ENCODE measurements at places on chromosomes 4 and X.

- no peak for DNase-seq
Measured at GRCh38 chrX:155682834-155683233, 70.1 kb upstream of the TMLHE start.

DNA sequence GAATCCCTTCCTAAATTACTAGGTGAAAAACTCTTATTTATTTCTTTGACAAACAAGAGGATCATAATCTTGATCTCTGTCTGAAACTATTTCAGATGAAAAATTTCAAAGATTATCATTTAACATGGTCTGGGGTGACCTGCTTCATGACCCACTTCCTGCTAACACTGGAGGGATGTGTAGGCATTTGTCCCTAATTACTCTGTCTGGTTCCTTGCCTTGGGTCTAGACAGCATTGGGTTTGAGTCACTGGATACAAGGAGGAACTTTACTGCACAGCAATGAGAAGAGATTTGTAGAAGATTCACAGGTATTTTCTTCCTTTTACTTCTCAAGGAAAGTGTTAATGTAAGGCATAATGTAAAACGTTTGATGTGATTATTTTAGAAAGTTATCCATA is 67.9 kb downstream of the LEF1 start:
- no peak for DNase-seq

GRCh38 chr4:3176367-3177229 is 72.4 kb upstream of the MSANTD1 start:
- DNase-seq, result no peak

- DNase-seq, result no peak
Measured at GRCh38 chrX:38066934-38067333, 60.6 kb downstream of the SYTL5 start.

DNA sequence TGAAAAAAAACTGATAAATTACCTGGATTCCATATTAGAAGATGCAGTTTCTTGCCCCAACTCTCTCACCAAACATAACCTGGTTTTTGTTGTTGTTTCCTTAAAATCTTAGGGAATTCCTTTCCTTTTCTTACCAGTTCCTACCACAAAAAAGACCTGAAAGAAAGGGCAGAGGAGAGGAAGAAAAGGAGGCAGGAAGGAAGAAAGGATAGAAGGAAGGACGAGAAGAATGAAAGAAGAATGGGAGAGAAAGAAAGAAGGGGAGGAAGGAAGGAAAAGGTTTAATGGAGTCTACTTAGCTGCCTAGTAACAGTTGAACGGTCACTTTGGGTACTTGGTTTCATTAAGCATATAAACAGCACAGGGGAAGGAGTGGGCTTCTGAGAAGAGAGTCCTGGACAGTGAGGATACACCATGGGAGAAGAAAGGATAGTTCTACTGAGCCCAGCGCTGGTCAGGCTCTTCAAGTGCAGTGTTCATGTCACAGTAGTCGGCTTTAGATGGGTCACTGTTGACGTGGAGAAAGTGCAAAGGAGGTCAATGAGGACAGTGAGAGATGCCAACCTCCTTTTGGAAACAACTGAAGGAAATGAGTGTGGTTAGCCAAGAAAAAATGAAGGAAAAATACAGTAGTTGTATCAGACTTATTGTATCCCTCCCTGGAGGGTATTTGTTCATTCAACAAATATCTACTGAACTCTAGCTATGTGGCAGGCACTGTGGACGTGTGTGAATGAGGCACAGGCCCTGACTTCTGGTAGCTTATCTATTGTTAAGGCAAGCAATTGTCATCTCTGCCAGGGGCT is 1.1 kb upstream of the CHIC2 start:
- DNase-seq, result no peak

DNA sequence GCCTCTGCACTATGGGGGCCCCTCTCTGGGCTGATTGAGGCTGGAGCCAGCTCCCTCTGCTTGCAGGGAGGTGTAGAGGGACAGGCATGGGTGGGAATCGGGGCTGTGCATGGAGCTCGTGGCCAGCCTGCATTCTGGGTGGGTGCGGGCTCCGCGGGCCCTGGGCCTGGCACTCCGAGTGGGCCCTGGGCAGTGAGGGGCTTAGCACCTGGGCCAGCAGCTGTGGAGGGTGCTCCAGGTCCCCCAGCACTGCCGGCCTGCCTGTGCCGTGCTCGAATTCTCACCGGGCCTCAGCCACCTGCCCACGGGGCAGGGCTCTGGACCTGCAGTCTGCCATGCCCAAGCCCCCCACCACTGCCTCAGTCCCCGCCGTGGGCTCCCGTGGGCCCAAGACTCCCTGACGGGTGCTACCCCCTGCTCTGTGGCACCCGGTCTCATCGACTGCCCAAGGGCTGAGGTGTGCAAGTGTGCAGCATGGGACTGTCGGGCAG is 681.2 kb downstream of the PDHA2 start:
- DNase-seq, result no peak

GRCh38 chrX:7202206-7202605 is 54.3 kb upstream of the PUDP start:
- DNase-seq, result no peak

DNA sequence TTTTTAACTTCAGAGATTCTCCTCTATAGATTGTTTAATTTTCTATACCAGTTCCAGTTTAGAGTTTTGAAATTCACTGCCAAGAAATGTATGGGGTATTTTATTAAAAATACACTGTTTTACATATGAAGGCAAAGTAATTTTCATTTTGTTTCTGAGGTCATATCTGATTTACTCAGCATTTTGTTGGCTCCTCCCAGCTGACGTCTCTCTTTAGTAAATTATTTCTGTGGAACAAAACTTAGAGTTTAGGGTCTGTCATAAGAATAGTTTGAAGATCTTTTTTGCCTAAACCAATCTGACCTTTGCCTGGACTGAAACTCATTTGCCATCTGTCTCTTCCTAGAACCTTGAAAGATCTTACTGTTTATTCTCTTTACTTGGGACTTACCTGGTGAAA is 16.9 kb downstream of the FNIP2 start:
- no peak for DNase-seq

DNA sequence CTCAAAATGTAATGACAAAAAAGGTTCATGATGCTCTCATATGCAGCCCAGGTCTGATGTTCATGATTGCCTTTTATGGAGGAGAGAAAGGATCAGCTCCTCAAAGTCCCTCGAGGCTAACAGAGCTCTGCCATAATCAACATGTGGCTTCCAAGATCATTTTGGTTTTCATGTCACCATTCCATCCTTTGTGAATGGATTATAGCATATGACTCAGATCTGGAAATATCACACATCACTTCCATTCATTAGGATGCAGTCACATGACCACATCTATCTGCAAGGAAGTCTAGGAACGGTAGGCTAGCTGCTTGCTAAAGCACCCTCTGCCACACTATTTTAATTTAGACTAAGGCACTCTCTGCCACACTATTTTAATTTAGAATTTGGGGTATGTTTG is 77.6 kb downstream of the COX18 start:
- no peak for DNase-seq

DNA sequence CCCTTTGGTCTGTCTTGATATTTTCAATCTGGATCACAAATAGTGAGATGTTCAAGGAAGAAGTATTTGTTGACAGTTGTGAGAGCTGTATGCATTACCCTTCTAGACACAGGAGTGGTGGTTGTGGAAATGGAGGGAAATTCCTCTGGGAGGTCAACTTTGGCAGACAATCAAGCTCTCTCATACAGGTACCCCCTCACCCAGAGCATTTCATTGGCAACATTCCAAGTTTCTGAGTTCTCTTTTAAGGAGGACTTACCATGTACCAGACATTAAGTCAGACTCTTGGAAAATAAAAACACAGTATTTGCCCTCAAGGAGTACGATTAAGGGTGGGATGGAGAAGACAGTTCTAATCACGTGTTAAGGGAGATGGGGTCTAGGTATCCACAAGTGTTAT is 45.3 kb downstream of the KLHL15 start:
- DNase-seq, result no peak

DNA sequence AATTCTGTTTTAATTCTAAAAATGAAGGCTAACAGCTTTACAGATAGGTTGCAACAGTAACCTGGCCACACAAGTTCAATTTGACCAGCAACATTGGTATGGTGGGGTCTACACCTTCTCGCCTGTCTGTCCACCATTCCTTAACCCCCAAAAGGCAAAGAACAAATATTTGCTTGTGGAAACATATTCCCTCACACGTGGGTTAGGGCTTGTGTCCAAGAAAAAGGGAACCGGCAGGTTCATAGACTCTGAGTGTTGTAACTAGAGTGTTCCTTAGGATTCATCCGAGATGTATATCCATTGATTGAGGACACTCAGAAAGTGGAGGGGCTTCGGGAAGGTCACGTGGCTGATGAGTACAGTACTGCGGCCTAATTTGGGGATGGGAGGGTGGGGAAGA is 54.1 kb downstream of the C4orf51 start:
- no peak for DNase-seq

- DNase-seq, result no peak
Measured at GRCh38 chr4:176271749-176272148, 2.7 kb upstream of the ASB5 start.

- peak; percentile 59 for DNase-seq
Measured at GRCh38 chr4:184668511-184669114, 19.1 kb downstream of the PRIMPOL start.

GRCh38 chr4:54513204-54513603 is 144.6 kb upstream of the KIT start:
- DNase-seq, result no peak

GRCh38 chrX:138945219-138945618 is 233.7 kb upstream of the FGF13 start:
- no peak for DNase-seq

DNA sequence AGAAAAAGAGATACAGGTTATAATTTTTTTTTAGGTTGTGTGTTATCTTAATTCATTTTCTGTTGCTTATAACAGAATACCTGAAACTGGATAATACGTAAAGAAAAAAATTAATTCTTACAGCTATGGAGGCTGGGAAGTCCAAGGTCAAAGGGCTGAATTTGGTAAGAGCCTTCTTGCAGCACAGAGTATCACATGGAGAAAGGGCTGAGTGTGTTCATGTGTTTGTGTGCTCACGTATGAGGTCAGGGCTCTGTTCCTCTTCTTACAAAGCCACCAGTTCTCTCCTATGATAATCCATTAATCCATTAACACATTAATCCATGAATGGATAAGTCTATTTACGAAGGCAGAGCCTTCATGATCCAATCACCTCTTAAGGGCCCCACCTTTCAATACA is 8.6 kb upstream of the RAB28 start:
- DNase-seq, result no peak

DNA sequence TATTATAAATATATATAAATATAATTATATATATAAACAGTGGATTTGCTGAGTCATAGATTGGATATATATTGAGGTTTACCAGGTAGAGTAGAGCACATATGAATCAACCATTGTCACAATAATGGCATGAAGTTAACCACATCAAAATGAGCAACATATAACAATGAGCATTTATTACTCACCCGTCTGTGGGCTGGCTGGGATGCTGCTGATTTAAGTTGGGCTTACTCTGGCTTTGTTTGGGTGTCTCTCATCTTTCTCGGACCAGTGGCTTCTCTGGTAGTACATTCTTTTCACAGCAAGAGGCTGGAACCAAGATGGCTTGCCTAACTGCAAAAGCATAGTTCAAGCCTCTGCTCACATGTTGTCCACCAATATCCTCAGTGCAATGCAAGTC is 111.7 kb upstream of the TAPT1 start:
- no peak for DNase-seq

DNA sequence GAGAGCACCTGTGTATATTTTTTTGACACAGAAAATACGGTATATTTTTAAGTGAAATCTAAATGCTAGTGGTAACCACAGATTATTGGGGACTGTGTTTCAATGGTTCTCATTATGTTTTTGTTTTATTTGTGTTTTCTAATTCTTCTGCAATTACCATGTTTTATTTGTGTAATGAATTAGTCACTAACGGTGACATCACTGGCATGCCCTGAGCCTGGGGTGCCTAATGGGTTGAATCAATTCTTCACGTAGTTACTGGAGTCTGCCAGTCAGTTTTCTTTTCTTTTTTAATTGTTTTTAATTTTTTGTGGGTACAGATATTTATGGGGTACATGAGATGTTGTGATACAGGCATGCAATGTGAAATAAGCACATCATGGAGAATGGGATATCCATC is 168.8 kb downstream of the RELL1 start:
- no peak for DNase-seq

- DNase-seq, result no peak
Measured at GRCh38 chr4:5019274-5019673, at the start of gene CYTL1. Gene CYTL1 (minus strand): TSS chr4:5019458. CDS start chr4:5019445, 13 bp downstream.

DNA sequence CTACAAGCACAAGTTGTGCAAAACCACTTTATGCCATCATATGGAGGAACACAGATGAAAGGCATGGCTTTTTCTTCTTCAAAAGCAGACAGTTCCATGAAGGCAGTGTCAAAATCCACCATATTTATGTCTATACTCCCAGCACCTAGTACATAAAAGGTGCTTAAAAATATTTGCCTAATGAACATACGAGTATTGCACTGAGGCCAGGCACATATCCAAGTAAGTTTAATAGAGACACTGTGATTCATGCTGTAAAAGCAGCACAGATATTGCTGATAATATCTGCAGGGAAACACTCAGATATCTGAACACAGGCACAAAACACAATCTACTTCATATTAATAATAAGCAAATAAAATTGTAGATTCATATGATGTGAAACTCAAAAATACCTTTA is 48.1 kb upstream of the CXCL8 start:
- DNase-seq, result no peak

GRCh38 chrX:350148-350533 is 31.5 kb upstream of the GTPBP6 start:
- DNase-seq, result no peak

DNA sequence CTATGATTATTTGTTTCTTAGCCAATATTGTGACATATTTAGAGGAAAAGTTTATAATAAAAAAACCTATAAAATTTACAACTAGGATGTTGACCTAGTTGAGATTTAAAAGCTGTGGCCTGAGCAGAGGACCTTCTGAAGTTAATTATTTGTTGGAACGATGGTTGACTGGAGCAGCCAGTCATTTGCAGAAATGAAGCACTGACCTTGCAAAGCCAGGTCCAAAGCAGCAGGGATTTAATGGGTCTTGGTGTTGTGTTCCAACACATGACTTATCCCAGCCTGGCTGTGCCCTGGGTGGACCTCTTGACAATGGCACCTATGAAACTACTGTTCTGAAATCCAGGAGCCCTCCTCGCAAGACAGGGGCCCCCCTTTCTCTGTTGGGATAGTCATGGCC is 235.2 kb downstream of the FRAS1 start:
- no peak for DNase-seq

- no peak for DNase-seq
Measured at GRCh38 chrX:68920561-68920960, 91.7 kb downstream of the EFNB1 start.

DNA sequence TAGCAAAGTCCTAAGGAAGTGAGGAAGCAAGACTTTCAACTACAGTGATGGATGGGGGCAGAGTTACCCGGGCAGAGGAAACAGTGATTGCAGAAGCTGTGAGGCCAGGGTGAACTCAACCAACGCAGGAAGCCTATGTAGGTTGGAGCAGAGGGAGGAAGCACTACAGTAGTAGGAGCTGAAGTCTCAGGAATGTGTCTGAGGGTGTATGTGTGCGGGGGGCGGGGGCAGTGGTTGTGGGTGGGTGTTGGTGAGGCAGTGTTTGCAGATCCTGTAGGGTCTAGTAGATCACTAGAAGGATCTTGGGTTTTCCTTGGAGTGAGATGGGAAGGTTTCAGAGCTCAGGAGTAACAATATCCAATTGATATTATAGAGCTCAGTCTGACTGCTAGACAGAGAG is 9.9 kb upstream of the MID1 start:
- DNase-seq, result no peak

- DNase-seq, result no peak
Measured at GRCh38 chr4:141246243-141246642, 25.5 kb downstream of the ZNF330 start.

GRCh38 chrX:49286581-49286980 is 16.9 kb upstream of the GAGE10 start:
- no peak for DNase-seq

Measured in activated CD8-positive, alpha-beta T cell treated with anti-CD3 and anti-CD28 coated beads, Interleukin-2, amount 10 ng/mL, durations not matched to agents 7 days and 5 days (primary cell).